ENCODE measurements at places on chromosomes 5 and 9.

GRCh38 chr5:28734396-28734795 is 1696.0 kb upstream of the CDH9 start:
- DNase-seq = no peak

GRCh38 chr5:147305147-147305546 is 70.3 kb downstream of the STK32A start:
- DNase-seq = no peak

DNA sequence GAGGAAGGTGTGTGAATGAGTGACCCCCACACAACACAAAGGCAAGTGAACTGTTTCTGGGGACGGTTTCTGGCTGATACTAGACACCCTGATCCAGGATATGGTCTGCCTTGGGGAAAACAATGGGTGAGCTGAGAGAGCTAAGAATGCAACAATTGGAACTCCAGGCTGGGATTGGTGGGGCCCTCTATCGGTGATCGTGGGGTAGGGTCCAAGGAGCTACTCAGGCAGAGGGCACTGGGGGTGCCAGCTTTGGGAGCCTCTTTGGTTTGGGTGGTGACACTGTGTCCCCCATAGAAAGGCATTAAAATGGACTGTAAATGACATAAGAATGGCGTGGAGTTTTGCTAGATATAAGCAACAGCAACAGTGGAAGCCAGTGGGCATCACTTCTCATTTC is 439.1 kb downstream of the DMAC1 start:
- no peak for DNase-seq

- DNase-seq = no peak
Observed at GRCh38 chr5:138944527-138945322, 69.6 kb upstream of the LRRTM2 start.

- no peak for DNase-seq
Observed at GRCh38 chr5:120465436-120465961, 1.4 kb downstream of the PRR16 start.

GRCh38 chr5:159104759-159105144 is 5.0 kb upstream of the EBF1 start:
- DNase-seq = no peak

- DNase-seq = no peak
Observed at GRCh38 chr9:116005205-116005604, 148.4 kb upstream of the PAPPA start.

GRCh38 chr5:43635374-43635773 is 32.4 kb downstream of the NNT start:
- DNase-seq = no peak

DNA sequence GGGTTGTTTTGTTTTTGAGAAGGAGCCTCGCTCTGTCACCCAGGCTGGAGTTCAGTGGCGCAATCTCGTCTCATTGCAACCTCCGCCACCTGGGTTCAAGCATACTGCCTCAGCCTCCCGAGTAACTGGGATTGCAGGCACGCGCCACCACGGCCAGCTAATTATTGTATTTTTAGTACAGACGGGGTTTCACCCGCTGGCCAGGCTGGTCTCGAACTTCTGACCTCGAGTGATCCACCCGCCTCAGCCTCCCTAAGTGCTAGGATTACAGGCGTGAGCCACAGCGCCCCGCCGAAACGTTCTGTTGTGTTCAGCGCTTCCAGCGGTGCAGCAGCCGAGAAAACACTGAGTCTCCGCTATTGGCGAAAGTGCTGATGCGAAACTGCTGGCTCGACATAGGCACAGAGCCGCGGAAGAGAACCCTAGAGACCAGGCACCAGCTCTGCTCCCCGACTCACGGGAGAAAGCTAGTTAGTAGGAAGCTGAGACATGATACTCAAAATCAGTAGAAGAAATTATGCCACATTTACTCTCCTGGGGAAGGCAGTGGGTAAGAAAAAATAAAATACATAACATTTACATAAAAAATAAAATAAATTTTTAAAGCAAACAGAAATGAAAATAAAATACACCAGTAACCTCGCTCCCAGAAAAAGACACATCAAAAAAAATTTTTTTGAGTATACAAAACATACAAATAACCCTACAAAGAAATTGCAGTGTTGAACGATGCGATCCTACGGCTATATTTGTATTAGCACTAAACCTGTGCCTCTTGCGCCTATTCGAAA is 31.6 kb downstream of the ANXA2R start:
- DNase-seq = peak; percentile 97

- DNase-seq = peak; percentile 37
Observed at GRCh38 chr9:78261403-78262001, 25.6 kb downstream of the CEP78 start.

DNA sequence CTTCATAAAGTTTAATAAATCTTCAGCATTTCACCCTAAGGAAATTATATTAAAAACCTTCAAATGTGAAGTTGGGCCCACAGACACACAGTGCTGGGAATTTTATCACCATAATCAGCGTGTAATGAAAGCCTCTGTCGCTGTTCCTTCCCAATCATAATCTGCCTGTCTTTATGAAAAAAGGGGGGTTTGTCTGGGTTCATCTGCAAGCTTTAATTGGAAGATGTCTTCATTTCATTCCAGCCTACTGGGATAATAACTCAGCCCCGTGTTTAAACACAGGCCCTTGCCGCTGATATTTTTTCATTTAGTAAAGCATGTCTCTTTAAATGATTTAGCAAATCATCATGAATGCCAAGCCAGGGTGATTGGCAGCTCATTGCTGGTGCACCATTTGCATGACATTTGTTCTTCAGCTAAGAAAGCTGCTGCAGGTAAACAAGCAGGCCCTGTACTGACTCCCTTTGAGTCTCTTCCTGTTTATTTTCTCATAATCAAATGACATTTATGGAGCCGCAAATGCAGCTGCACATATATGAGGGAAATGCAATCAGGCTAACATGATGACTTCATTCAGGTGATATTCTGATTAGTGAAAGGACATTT is 362.9 kb upstream of the TLE4 start:
- DNase-seq = no peak

DNA sequence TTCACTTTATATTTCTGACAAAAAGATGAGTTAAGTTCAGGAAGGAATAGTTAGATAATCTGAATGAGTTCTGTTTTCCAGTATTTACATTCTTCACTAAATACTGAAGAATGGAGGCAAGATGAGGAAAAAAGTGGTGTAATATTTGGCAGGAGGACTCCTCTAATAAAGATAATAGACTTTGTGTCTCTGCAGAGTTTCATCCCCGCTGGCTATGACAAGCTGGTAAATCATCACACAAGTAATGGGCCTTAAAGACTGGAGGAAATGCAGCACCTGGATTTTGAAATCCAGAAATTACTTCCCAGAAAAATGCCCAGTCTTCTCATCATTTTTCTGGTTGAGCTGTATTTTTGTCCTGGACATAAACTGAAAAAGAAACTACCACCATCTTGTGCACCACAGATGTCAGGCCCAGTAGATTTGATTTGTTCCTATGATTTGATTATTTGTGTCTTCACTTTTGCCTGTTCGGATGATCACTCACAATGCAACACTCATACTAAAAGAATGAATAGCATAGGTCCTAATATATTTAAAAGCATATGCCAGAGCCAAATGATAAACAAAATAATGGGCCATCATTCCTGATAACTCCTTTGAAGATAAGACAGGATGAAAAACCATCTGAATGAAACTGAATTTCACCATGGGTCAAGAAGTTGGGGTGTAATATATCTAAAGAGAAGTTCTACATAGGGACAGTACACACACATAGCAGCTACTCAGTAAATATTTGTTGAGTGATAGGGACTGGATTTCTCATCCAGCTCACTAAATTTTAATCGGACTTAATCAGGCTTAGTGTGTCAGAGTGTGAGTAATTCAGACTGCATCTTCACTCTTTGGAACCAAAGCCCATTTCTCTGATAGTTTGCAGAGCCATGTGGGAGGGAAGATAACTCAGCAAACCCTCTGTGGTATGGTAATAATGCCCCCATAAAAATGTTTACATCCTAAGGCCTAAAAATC is 200.5 kb downstream of the HINT1 start:
- no peak for DNase-seq

- no peak for DNase-seq
Observed at GRCh38 chr5:102802708-102803458, 47.8 kb downstream of the PAM start.

DNA sequence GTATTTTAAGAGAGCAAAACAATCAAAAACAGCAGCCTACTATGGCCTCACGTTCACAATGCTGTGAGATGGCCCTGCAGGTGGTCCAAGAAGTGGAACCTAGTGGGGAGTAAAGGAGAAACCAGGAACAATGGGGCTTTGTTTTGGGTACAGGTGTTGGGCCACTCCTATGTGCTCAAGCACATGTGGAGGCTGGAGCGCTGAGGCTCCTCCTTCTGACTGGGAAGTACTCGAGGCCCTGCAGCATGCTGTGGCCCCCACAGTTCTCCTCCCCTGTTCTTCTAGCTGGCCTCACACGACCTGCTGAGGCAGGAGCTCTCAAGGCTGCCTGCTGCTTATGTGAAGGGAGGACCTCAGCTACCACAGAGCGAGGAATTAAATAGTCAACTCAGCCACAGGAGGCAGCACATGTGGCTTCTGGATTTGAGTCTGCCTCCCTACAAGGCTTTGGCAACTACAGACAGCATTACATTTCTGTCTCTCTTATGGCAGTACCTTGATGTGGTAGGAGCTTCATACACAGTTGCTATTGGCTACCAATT is 482.3 kb downstream of the SPOCK1 start:
- no peak for DNase-seq

DNA sequence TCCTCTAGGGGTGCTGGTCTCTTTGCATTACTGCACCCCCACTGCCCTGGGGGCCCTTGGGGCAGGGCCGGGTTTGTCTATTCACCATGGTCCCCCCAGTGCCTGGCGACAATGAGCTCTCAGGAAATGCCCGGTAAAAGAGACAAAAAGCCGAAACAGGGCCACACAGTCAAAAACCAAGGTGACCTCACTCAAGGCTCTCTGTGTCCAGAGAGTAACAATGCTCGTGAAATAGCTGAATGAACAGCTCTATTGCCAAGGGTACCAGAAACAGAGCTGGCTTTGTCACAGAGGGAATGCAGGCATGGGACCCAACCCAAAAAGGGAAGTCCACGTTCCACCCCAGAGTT is 16.0 kb downstream of the SH3PXD2B start:
- DNase-seq = no peak

DNA sequence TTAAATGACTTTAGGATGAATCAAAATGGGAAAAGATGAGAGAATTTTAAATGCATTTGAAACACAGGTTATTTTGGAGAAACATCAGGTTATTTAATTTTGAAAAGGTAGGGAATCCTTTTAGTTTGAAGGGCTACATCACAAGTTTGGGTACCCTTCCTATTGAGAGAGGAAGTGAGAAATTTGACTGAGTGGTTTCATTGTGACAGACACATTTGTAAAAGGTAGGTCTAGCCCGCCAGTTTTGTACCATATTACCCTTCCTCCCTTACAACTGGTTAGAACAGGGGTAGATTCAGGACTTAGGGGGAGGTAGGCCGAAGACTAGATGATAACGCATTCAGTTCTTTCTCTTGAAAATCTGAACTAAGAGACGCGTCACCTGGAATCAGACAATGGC is 464.2 kb downstream of the EBF1 start:
- DNase-seq = no peak

DNA sequence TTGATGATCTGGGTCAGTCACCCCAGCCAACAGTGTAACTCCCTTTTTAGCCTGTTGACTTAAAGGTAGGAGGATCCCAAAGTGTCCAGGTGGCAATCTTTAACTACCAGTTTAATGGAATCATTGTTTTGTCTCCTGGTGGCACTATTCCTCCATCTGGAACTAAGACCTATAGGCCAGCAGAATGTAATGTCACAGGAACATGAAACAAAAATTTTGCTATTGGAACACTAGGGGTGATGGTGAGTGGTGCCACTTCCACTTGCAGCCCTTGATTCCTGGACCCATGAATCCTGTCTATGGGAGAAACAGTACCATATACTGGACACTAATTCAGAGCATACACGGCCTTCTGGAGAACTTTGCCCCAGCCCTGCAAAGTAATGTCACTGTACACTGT is 219.5 kb upstream of the RASA1 start:
- DNase-seq = no peak
